ENCODE measurements at places on chromosomes 7 and 10. TPM values are rescaled to one million over a fixed set of nuclear protein-coding genes. Genes with fewer than 3 reads are reported as not detected.

NACAD gene
- total RNA-seq = 4.1 TPM

LRRC4 gene
- 2.5 TPM for total RNA-seq

HDAC9 gene
- total RNA-seq = 96.2 TPM

DNA sequence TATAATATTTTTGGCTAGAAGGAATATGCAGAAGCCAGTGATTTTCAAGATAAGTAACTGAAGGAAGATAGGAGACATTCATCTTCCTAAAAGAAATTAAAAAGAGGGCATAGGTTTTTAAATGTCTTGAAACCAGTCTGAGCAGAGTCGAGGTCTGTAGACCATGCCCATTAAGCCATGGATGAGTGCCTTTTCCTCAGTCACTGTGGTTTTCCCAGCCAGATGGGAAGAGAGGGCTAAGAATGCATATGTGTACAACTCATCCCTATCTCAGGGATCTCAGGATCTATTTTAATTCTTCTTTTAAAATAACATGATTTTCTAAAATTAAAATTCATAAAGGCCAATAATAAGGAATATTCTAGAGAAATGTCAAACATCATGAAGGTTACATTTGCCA, 112.8 kb downstream of the PPP1R3A start:
- no peak for DNase-seq

- DNase-seq = no peak
Observed at GRCh38 chr10:132948351-132948750, 6.0 kb upstream of the CFAP46 start.
